ENCODE measurements at places on chromosomes 5 and 9.

GRCh38 chr9:117815315-117815714, 111.1 kb downstream of the TLR4 start:
- no peak for DNase-seq

DNA sequence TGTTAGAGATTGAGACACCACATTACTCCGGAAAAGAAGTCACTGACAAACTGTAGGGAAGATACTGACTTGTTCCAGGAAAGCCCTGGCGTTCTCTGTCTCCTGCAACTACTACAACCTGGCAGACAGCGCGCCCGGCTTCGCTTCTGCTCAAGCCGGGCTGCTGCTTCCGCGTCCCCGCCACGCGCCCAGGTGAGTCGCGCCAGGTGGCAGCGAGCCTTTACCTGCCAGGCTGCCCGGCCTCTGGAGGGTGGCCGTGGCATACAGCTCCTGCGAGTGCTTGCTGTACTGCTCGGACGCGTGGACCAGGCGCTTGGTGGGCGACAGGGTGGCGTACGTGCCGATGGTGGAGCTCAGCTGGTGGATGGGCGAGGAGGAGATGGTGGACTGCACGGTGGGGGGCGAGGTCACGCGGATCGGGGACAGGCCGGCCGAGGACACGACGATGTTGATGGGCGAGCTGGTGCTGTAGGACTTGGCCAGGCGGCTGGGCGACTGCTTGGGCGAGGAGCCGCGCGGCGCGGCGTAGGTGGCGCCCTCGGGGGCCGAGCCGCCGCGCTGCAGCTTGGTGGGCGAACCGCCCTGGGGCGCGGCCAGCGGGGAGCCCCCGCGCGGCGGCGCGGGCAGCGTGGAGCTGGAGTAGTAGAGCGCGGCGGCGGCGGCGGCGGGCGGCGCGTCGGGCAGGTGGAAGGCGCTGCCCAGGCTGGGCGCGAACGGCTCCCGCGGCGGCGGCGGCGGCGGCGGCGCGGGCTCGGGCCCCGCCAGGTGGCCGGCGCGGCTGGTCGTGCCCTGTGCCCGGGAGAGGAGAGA, 519.6 kb downstream of the CTNND2 start:
- no peak for DNase-seq

DNA sequence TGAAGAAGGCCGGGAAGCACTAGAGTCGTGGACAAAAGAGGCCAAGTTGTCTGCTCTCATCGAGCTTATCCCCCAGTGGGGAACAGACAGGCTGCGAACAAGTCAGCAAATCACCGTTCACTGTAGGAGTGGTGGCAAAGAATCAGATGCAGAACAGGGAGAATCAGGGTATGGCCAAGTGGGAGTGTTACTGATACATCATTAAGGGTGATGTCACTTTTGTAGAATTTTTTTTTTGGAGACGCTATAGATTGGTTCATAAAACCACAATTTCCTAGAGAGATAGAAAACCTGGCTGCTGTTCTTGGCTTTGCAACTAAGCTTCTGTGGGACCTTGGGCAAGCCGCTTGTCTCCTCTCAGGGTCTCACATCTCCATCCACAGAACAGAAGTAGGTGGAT, 21.3 kb downstream of the SPRY4 start:
- no peak for DNase-seq

GRCh38 chr5:177339107-177339638, 12.3 kb downstream of the LMAN2 start:
- no peak for DNase-seq

DNA sequence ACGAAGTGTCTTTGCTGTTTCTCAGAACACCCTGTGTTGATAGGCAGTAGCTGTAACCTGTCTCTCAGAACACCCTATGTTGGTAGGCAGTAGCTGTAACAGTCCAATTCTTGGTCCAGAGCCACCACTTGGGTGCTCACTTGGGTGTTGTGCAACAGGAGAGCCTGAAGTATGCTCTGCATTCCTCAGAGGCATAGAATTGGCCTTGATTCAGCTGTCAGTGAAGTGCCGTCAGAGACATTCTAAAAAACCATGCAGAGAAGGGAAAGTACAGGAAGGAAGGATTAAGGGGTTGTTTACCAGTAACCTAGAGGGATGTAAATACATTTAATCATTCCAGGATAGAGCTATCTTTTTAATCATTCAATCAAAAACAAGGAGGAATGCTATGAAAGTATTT, 231.2 kb downstream of the ARRDC3 start:
- DNase-seq, result peak; percentile 77

All from GM04503 (cell line).